ENCODE measurements at places on chromosomes 7 and 10. TPM values are rescaled to one million over a fixed set of nuclear protein-coding genes. Genes with fewer than 3 reads are reported as not detected.

- H3K4me3 ChIP-seq = no peak overlapping the region
- H3K36me3 ChIP-seq = no peaks in the 10 kb centered on the region
- peaks cover 58% of the 10 kb centered on the region for H3K4me1 ChIP-seq
- DNase-seq = no peak
Observed at GRCh38 chr7:9017286-9017685, 583.9 kb downstream of the NXPH1 start.

DNA sequence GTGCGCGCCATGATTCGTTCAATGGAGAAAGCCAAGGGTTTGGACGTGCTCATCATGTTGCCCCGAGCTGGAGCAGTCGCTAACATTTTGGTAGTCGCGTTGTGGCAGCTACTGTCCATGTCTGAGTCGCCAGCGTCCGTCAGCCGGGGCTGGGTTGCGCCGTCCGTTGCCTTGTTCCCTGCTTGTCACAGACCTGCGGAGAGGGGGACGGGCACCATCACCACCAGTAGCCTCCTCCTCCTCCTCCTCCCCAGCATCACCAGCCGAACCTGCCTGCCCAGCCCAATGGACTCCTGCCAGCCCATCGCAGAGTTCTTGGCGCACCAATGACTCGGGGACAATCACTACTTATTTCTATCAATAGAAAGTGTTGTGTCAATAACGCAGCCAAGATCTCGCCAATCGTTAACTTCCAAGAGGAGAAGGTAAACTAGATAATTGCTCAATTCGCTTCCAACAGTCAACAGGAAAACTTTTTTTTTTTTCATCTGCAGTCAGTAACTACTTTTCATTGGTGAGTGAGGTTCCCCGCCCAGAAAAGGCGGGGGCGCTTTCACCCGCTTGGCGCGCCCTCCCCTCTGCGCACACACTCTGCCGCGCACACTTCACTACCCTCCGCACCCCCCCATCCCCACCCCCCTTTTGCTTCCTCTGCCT is at the start of gene FEZF1:
Gene FEZF1 (minus strand): TSS at position 432 of the 657 bp plus-strand sequence. CDS start 313 bp downstream, at position 119.
- H3K27ac ChIP-seq = peak within 1 kb of the TSS; percentile 89
- H3K4me3 ChIP-seq = peak within 1 kb of the TSS; percentile 92
- H3K4me1 ChIP-seq = peaks cover 54% of the 10 kb centered on the region
- peaks cover 96% of the 10 kb centered on the region for H3K27me3 ChIP-seq
- H3K36me3 ChIP-seq = no peaks in the 10 kb centered on the region

- H3K36me3 ChIP-seq = no peaks in the 10 kb centered on the region
- DNase-seq = no peak
- no peak overlapping the region for H3K27ac ChIP-seq
- peaks cover 43% of the 10 kb centered on the region for H3K4me1 ChIP-seq
- H3K27me3 ChIP-seq = no peaks in the 10 kb centered on the region
Observed at GRCh38 chr7:51278797-51279196, 37.8 kb downstream of the COBL start.

DNA sequence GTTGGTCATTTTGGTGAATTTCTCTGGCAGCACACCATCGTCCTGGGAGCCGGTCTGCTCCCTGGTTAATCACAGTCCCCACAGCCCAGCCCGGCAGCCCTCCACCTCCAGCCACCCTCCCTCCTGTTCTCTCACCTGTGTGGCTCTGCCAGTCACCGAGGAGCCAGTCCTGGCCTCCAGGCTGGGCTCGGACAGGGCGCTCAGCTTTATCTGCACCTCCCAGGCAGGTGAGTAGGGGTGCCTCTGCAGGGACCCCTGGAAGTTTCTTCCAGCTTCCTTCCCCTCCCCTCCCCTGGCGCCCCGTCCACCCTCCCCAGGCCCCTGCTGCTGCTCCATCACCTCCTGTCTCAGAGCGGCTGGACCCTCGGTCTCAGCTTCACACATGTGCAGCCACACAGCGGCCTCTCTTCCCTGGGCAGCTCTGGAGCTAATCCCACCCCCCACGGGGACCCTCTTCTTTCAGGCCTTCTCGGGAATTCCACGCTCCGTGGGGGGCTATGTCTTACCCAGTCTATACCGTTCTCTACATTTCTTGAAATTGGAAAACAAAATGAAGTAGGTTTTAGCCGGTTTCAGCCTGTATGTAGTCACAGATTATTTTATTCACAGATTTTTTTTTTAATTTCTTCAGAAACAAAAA is 213.9 kb upstream of the PPP2R2D start:
- no peaks in the 10 kb centered on the region for H3K27me3 ChIP-seq
- H3K4me1 ChIP-seq = peaks cover 12% of the 10 kb centered on the region
- no peak overlapping the region for H3K27ac ChIP-seq
- H3K4me3 ChIP-seq = no peak overlapping the region
- peak; percentile 58 for DNase-seq

- no peaks in the 10 kb centered on the region for H3K36me3 ChIP-seq
- no peaks in the 10 kb centered on the region for H3K4me1 ChIP-seq
- no peak overlapping the region for H3K27ac ChIP-seq
- DNase-seq = no peak
- no peak overlapping the region for H3K4me3 ChIP-seq
- H3K27me3 ChIP-seq = peaks cover 37% of the 10 kb centered on the region
Observed at GRCh38 chr10:75386128-75386527, 15.4 kb downstream of the ZNF503 start.

GRCh38 chr10:52621635-52622079 is 150.9 kb downstream of the MBL2 start:
- H3K27ac ChIP-seq = no peak overlapping the region
- no peaks in the 10 kb centered on the region for H3K36me3 ChIP-seq
- no peaks in the 10 kb centered on the region for H3K27me3 ChIP-seq
- no peak overlapping the region for H3K4me3 ChIP-seq
- H3K4me1 ChIP-seq = no peaks in the 10 kb centered on the region

DNA sequence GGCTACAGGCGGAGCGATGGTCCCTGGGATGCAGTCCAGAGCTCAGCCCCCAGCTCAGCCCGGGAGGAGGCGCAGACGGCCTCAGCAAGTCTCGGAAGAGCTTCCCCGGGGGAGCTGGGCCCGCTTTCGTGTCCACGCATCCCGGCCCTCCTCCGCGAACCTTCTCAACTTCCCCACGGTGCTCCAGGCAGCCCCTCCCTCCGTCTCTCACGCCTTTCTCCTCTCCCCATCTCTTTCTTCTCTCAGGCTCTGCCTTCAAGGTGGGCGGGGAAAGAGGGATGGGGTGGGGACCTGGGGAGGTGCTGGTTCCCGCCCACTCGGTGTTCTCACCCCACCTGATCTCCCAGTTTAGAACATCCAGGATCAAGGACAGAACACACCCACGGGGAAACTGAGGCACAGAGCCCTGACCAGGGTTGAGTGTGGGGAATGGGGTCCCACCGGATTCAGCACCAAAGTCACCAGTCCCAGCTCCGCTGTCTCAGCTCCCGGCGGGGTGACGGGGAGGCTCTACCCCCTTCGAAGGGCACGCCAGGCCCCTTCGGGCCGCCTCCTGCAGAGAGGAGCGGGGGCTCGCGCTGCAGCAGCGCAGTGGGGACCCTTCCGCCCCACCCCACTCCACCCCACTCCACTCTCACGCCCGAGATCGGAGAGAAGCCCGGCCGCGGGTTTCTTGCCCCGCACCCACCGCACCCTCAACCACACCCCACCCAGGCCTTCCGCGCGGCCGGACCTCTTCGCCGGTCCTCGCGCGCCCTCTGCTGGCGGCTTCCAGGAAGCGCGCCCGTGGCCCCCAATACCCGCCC is 18.2 kb downstream of the POLL start:
- peaks cover 78% of the 10 kb centered on the region for H3K27me3 ChIP-seq
- no peaks in the 10 kb centered on the region for H3K36me3 ChIP-seq
- H3K27ac ChIP-seq = no peak overlapping the region
- DNase-seq = peak; percentile 82
- peaks cover 36% of the 10 kb centered on the region for H3K4me1 ChIP-seq
- peak overlapping the region; percentile 79 for H3K4me3 ChIP-seq

- peaks cover 24% of the 10 kb centered on the region for H3K27me3 ChIP-seq
- no peak for DNase-seq
- peaks cover 11% of the 10 kb centered on the region for H3K4me1 ChIP-seq
Observed at GRCh38 chr10:117499248-117500105, 43.1 kb upstream of the EMX2 start.

DNA sequence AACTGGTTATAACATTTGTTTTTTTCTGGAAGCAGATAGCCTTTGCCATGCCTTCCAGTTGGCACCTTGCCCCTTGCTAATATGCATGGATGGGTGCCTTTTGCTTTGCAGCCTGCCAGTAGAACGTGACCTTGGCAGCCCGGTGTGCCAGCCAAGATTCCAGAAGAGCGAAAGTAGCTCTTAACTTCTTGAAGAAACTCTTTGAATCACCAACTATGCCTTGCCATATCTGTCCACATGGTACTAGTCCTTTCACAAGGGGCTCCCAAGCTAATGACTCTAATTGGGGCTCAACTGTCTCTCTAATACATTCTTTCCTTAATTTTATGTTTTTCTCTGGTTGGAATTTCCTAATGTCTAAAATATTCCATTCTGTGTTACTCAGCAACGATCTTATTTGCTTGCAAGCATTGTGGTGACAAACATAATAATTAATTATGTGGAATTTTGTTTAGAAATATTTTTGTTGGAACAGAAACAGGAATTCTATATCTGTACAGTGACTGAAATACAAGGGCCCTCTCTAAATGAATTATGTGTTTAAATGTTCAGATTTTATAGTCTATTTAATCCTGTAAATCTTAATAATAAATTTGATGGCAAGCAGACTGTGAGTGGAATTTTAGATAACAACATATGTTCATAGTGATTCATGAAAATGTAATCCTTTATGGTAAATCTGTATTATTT is 45.8 kb downstream of the HDAC9 start:
- H3K27ac ChIP-seq = no peak overlapping the region
- no peak for DNase-seq
- H3K4me3 ChIP-seq = no peak overlapping the region
- H3K27me3 ChIP-seq = no peaks in the 10 kb centered on the region

DNA sequence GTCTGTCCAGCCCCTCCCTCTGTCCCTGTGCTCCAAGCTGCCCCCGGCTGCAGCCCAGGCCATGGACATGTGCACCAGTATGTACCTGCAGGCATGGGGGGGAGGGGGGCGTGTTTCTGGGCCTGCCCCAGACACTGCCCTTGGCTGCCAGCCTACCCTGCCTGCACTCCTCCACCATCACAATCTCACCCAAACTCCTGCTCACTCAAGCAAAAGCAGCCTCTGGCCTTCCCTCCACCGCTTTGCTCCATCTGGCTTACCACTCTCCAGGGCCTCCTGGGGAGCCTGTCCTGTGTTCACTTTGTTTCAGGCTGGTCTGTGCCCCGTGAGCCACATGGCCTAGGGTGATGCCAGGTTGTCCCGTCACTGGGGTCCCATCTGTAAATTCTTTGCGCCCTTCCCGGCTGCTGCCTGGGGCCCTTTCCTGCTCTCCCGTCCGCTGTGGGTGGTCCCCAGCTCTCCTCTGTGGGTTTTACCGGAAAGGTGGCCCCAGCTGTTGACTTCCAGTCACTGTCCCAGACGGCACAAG is 33.3 kb upstream of the PPIF start:
- H3K4me1 ChIP-seq = peaks cover 25% of the 10 kb centered on the region
- no peaks in the 10 kb centered on the region for H3K36me3 ChIP-seq

GRCh38 chr10:102451105-102451969 is at the start of gene C10orf95:
Gene C10orf95, minus strand, starts transcription at chr10:102451543. Its CDS starts 450 bp downstream, at chr10:102451093.
- peak within 1 kb of the TSS; percentile 27 for H3K27ac ChIP-seq
- H3K27me3 ChIP-seq = no peaks in the 10 kb centered on the region
- H3K4me1 ChIP-seq = peaks cover 45% of the 10 kb centered on the region
- H3K36me3 ChIP-seq = peaks cover 15% of the 10 kb centered on the region

- H3K36me3 ChIP-seq = peaks cover 1% of the 10 kb centered on the region
- no peak overlapping the region for H3K27ac ChIP-seq
- no peaks in the 10 kb centered on the region for H3K27me3 ChIP-seq
Observed at GRCh38 chr10:80148166-80148805, 15.8 kb downstream of the PLAC9 start.

DNA sequence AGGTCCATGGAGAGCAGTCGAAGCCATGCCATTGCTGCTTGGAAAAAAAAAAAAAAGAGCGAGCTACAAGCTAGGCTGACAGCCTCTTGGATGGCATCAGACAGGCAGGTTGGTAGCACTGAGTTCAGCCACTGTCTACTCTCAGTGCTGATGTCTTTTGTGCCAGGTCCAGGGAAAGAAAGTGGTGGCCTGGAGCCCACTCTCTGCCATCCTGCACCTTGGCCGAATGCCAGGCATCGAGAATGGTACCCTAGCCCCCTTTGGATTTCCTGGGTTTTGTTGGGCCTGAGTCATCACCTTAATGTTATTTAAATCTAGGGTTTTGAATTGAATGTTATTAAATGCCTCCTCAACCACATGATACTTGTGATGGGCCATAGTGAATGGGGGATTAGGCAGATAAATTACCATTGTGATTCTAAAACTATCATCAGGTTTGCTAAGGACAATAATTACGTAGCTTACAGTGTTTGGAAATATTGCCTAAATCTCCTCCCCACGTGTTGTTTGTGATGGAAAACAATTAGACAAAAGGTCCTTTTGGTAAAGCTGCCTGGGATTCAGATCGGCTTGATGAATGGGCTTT is 195.7 kb upstream of the GPR26 start:
- H3K36me3 ChIP-seq = no peaks in the 10 kb centered on the region
- no peak overlapping the region for H3K4me3 ChIP-seq
- H3K4me1 ChIP-seq = peaks cover 25% of the 10 kb centered on the region
- no peak for DNase-seq

GRCh38 chr7:157690058-157690832 is 353.4 kb downstream of the DNAJB6 start:
- H3K4me3 ChIP-seq = peak overlapping the region; percentile 58
- peaks cover 10% of the 10 kb centered on the region for H3K4me1 ChIP-seq
- H3K27ac ChIP-seq = no peak overlapping the region
- H3K36me3 ChIP-seq = no peaks in the 10 kb centered on the region
- H3K27me3 ChIP-seq = peaks cover 91% of the 10 kb centered on the region

GRCh38 chr10:128907155-128907941 is 559.7 kb upstream of the MGMT start:
- H3K36me3 ChIP-seq = no peaks in the 10 kb centered on the region
- peaks cover 14% of the 10 kb centered on the region for H3K4me1 ChIP-seq
- H3K4me3 ChIP-seq = no peak overlapping the region
- no peaks in the 10 kb centered on the region for H3K27me3 ChIP-seq

DNA sequence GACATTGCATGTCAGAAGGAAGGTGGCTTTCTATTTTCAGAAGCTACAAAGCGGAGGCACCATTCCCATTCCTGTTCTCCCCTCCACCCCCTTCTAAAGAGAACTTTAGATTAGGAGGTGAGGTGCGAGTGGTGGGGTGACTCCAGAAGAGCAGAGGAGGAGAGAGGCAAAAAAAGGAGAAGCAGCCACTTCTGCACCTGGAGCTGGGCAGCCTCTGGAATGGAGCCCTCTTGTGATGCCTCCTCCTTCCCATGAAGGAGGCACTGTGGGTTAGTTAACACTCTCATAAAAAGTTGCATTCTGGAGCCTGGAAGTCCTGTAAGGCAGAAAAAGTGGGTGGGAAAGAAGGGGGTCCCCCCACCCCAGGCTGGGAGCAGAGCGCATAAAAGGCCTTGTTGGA is 4.8 kb downstream of the PTF1A start:
- H3K4me3 ChIP-seq = no peak overlapping the region
- DNase-seq = no peak
- no peak overlapping the region for H3K27ac ChIP-seq
- H3K36me3 ChIP-seq = no peaks in the 10 kb centered on the region

The UNCX gene
- not detected for total RNA-seq

The LBX1 gene
- not detected for total RNA-seq

The CLCN1 gene
- total RNA-seq = 0.23 TPM

The C10orf53 gene
- not detected for total RNA-seq

The LRRC61 gene
- 27.7 TPM for total RNA-seq
